A549 treated with Hydrocortisone at 1 μM for 4 hours (cell line): ENCODE measurements at places on chromosomes 2 and 18. TPM values are rescaled to one million over a fixed set of nuclear protein-coding genes. Genes with fewer than 3 reads are reported as not detected.

TMEM163 gene
- total RNA-seq = 0.06 to 0.22 TPM (median 0.16 TPM) in 5 replicates

UGT1A10 gene
- total RNA-seq = 0.08 to 0.09 TPM in 2 of 5 replicates, not detected in the others

INHBB gene
- total RNA-seq = 23.3 to 28.9 TPM (median 25.9 TPM) in 5 replicates

RMC1 gene
- total RNA-seq = 15.3 to 17.1 TPM (median 16.8 TPM) in 5 replicates

G6PC2 gene
- not detected in 5 replicates for total RNA-seq

PDE11A gene
- 0.30 to 0.71 TPM (median 0.56 TPM) in 5 replicates for total RNA-seq

IMMT gene
- total RNA-seq = 103 to 124 TPM (median 107 TPM) in 5 replicates

LHCGR gene
- total RNA-seq = not detected in 5 replicates

OXER1 gene
- not detected in 5 replicates for total RNA-seq

SNTG2 gene
- total RNA-seq = not detected in 5 replicates

NOL4 gene
- not detected in 5 replicates for total RNA-seq

DNAH6 gene
- total RNA-seq = 0.01 to 0.18 TPM (median 0.10 TPM) in 5 replicates

MC2R gene
- not detected in 5 replicates for total RNA-seq

GBX2 gene
- total RNA-seq = 2.4 to 2.9 TPM (median 2.6 TPM) in 5 replicates

MRPL44 gene
- 46.4 to 49.6 TPM (median 47.6 TPM) in 5 replicates for total RNA-seq

CHRND gene
- total RNA-seq = not detected in 5 replicates

PROKR1 gene
- not detected in 5 replicates for total RNA-seq

SP3 gene
- total RNA-seq = 30.2 to 50.4 TPM (median 35.7 TPM) in 5 replicates

CRYGC gene
- not detected in 5 replicates for total RNA-seq

EML6 gene
- 1.0 to 1.6 TPM (median 1.4 TPM) in 5 replicates for total RNA-seq

MSGN1 gene
- not detected in 5 replicates for total RNA-seq

IL1RN gene
- total RNA-seq = 0.23 to 0.51 TPM (median 0.39 TPM) in 5 replicates

KIF5C gene
- total RNA-seq = 0.21 to 0.46 TPM (median 0.32 TPM) in 5 replicates

EIF5B gene
- 54.5 to 74.9 TPM (median 58.2 TPM) in 5 replicates for total RNA-seq

ALS2 gene
- 9.0 to 15.0 TPM (median 10.7 TPM) in 5 replicates for total RNA-seq

KYNU gene
- 232 to 288 TPM (median 242 TPM) in 5 replicates for total RNA-seq

CLIP4 gene
- 19.6 to 24.9 TPM (median 22.7 TPM) in 5 replicates for total RNA-seq

MERTK gene
- 1.9 to 3.5 TPM (median 2.5 TPM) in 5 replicates for total RNA-seq

CFAP221 gene
- total RNA-seq = 0.23 to 0.38 TPM (median 0.28 TPM) in 5 replicates

SH3RF3 gene
- 0.54 to 0.66 TPM (median 0.62 TPM) in 5 replicates for total RNA-seq

RGPD8 gene
- 2.3 to 4.7 TPM (median 2.9 TPM) in 5 replicates for total RNA-seq

FOXD4L1 gene
- total RNA-seq = 0.21 to 0.55 TPM (median 0.29 TPM) in 5 replicates

GATA6 gene
- total RNA-seq = 1.4 to 1.7 TPM (median 1.4 TPM) in 5 replicates
